Germinal center (tissue), 1 donor: ENCODE measurements at places on chromosomes 4 and X.

DNA sequence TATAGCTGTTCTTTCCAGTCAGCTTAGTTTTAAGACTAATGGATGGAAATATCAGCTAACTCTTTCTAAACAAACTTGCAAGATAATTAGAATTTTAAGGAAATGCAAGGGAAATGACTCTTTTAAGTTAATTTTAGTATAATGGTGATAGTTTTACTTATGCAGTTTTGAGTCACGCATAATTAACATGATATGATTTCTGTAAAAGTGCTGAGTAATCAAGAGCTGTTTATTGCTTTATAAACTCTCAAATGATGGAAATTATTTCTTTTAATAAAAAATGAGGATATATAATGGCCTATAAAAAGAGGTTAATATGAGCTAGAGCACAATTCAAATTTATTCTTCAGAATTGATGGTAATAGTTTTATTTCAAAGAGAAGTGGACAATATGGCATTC, 385.9 kb downstream of the GLUD2 start:
- no peak for DNase-seq

- no peak for DNase-seq
These were observed 231.7 kb upstream of the PGRMC2 start for GRCh38 chr4:128519163-128519830.

DNA sequence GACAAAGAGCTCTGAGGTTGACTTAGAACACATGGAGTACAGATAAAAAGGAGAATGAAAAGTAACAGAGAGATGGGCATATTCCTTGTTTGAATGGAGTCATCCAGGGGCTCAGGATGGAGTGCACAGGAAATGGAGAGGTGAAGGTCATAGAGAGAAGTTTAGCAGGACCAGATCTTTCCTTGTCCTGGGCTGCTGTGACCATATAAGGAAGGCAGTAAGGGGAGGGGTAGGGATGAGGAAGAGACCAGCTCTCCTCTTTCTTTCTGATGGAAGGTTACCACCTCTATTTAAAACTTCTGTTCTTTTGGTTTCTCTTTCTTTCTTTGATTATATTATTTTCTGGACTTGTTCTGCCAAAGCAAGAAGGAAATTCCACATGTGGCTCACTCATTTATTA, 27.0 kb downstream of the AR start:
- DNase-seq, result no peak

DNA sequence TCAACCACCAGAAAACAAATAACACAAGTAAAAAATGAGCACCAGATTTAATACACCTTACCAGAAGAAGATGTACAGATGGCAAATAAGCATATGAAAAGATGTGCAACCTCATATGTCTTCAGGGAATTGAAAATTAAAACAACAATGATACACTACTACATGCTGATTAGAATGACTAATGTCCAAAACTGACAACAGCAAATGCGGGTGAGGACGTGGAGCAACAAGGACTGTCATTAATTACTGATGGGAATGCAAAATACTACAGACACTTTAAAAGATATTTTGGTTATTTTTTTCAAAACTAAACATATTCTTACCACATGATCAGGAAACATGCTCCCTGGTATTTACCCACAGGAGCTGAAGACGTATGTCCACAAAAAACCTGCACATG, 140.3 kb downstream of the FRYL start:
- no peak for DNase-seq

DNA sequence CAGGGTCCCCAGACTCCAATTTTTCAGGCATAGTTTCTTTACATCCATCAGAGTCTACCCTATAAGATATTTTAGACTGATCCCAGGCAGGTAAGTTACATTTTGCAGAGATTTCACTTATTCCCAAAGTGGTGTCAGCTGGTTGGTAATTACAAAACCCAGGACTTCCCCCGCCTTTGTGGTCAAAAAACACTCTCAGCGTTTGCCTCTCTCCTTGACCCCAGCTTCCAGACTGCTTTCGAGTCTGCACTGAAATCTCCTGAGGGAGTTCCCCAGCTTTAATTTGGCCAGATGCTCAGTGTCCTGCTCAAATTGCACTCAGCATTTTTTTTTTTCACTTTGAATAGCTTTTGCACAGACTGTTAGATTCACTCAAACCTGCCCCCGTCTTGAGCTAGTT, 11.2 kb upstream of the AMOT start:
- no peak for DNase-seq

DNA sequence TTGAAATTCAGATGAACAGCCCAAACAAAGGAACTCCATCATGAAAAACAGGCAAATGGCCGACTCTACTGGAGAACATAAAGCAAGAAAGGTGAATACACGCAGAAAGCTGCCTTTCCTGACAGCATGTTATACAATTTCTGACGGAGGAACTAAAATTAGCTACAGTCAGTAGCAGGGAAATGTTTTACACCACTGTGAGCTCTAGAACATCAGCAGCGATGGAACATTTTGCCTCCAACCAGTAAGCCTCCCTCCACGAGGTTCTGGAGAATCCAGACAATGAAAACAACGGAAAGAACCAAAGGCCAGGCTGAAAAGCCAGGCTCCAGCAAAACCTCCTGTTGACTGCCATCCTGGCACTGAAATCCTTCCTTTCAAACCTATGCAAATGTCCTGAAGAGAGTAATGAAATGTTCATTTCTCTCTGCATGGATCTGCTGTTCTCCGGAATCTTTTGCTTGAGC, 78.9 kb downstream of the IRF2 start:
- DNase-seq, result no peak

DNA sequence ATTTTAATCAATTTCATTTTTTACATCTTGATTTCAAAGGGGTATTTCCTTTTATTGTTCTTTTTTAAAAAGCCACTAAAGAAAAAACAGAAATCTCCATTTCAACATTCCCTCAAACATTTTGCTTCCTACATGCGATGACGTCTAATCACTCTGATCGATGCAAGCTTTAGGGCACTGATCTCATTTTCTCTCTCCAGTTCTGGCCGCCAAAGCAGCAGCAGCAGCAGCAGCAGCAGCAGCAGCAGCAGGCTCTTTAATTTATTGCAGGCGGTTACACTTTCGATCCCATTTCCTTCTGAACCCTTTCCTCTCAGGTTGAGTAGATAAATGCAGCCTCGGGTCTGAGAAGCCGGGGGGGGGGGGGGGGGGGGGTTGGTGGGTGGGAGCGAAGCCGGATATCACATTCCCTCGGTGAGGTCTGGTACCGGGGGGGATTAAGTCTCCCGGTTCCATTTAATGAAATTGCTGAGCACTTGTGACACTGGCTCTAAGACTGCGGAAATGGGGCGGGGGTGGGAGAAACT, 3.4 kb upstream of the PCDH7 start:
- no peak for DNase-seq

DNA sequence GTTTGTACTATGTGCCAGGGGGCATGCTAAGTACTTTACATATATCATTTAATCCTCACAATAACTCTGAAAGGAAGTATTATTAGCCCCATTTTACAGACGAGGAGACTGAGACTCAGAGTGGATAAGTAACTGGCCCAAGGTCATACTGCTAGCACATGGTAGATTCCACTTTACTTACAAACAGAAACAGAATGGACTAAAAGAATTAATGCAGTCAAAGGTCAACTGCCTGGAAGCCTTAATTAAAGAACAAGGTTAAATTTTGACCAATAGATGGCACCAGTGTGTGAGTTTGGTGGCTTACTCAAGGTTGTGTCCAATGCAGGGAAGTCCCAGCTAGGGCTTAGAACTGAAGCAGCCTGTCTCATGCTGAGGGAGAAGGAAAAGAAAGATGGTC, 4.7 kb downstream of the RIPPLY1 start:
- DNase-seq, result peak; percentile 14

DNA sequence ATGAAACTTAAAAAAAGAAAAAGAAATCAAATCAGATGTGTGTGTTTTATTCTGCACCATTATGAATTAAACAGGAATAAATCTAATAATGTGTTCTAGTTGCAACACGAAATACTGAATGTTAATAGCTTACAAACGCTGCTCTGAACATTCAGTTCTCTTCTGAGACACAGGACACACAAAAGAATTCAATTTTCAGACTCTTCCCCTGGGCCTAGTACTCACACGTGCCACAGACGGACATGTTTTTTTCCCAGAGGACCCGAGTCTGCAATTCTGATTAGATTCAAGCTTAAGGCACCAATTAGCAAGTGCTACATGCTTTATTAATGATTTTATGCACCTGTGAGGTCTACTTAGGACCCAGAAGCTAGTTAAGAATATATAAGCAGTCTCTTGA, 20.5 kb downstream of the C4orf54 start:
- DNase-seq, result no peak

GRCh38 chr4:176189891-176190795, 5.2 kb downstream of the SPATA4 start:
- no peak for DNase-seq

- DNase-seq, result no peak
These were observed 87.5 kb downstream of the MAMLD1 start for GRCh38 chrX:150450519-150451177.

DNA sequence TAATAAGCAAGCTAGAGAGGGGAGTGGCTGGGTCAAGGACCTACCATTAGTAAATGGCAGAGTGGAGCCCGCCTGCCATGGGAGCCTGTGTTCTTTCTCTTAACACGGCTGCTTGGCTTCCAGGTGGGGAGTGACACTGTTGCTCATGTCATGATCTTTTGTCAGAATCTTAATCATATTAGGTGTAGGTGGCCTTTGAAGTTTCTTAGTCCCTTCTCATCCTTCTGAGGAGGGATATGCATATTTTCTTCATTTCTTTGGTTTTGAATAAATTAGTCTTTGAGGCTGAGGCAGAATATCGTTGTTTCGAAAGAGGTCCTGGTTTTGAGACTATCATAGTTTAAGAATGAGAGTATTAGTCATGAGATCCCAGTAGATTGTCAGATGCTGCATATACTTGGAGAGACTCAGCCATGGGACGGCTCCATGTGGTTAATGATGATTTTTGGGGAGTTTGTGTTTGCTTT, 28.9 kb downstream of the SNX25 start:
- no peak for DNase-seq

- peak; percentile 23 for DNase-seq
These were observed 180.6 kb upstream of the NUDT6 start for GRCh38 chr4:123102897-123103471.

DNA sequence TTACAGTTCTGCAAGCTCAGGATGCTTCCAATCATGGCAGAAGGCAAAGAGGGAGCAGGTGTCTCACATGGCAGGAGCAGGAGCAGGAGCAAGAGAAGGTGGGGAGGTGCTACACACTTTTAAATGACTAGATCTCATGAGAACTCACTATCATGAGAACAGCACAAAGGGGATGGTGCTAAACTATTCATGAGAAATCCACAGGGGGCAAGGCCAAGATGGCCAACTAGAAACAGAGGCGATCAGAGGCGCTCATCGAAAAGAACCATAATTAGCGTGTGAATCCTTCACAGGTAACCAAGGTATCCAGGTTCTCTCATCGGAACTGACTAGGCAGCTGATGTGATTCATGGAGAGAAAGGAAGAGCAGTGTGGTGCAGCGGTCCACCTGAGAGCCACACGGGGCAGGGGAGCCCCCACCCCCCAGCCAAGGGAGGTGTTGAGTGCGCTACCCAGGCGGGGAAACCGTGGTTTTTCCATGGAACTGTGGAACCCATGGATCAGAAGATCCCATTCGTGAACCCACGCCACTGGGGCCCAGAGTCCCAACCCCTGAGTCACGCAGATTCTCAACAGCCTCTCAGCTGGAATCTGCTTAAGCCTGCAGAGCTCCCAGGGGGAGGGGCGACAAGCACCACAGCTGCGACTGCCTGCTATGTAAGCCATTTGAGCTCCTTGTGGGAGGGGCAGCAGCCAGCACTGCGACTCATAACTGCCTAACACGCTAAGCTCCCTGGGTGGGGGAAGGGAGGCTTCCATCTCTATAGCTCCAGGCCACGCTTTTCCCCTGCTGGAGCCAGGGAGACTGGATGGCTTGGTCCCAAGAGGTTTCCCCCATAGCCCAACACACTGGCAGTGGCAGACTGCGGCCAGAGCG, 46.7 kb downstream of the FGF16 start:
- DNase-seq, result no peak

- DNase-seq, result no peak
These were observed 1027.3 kb downstream of the PCDH18 start for GRCh38 chr4:136505020-136505419.

DNA sequence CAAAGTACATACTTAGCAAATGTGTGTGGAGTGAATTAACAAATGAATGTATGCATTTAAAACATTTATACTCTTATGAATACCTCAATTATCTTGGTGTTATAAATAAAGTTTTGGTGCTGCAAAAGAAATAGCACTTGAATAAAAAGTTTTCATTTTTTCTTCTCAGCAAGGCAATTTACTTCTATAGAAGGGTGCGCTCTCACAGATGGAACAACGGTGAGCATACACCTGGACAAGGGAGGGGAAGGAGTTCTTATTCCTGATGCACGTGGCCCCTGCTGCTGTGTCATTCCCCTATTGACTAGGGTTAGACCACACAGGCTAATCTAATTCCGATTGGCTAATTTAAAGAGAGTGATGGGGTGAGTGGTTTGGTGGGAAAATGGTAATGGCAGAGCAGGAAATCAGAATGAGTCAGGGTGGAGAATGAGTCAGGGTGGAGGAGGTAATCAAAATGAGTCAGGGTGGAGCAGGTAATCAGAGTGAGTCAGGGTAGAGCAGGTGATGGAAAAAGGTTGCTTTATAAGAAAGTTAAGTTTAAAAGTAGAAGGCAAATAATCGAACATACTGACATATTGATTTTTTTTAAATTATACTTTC, 28.2 kb upstream of the PGK1 start:
- no peak for DNase-seq

- DNase-seq, result no peak
These were observed 14.6 kb downstream of the CTAG1A start for GRCh38 chrX:154599531-154599930.

DNA sequence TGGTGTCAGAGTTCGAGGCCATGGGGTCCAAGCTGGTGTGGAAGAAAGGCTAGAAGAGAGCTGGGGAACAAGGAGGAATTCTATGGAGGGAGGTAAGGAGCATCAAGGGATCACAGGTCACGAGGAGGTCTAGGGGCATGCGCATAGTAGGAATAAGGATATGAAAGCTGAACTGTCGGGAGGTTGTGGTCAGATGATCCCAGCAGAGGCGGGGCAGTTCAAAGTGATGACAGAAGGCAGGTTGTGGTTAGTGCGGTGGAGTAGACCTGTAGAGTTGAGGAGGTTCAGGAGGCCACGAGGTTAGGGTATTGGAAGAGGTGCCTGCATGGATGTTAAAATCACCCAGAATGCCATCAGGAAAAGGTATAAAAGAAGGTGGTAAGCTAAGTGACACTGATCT, 156.3 kb downstream of the TMEM164 start:
- no peak for DNase-seq

GRCh38 chr4:165537028-165537648, 158.3 kb downstream of the CPE start:
- peak; percentile 24 for DNase-seq

DNA sequence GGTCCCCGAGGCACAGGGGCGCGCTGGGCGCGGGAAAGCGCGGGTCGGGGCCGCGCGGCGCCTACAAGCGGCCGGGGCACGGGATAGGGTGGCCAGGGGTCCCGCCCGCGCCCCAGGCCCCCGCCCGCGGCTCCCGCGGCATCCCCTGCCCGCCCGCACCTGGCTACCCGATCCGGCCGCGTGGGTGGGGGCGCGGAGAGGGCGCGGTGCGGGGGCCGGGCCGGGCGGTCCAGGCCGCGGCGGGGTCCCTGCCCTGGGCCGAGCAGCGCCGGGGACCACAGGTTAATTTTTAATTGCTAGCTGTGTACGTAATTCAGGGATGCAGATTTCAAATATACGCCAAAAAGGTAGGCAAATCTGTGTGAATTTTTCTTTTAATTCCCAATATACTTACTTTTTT, 44.3 kb upstream of the FAM47C start:
- DNase-seq, result no peak
